ENCODE measurements at places on chromosomes 7 and 10.

DNA sequence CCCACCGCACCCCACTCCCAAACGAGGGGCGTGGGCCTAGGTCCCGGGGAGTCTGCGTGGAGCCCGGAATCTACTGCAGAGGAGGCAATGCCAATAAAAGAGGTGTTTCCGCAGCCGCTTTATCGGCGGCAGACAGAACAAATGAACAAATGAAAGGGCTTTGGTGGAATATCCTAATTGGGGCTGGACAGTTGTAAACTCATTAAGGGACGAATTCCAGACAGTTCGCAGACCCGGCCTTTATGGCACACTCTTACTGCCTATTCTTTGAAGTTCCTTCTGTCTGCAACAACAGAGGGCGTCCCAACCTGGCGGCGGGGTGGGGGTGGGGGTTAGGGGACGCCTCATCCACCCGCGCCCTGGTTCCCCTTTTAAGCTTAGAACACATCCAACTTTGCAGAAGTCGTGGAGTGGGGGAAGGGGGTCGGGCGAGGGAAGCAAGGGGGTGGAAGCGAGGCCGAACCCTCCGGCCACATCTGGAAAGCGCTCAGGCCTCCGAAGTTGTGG is 4.1 kb downstream of the HOXA9 start:
- DNase-seq: no peak

GRCh38 chr10:97582169-97582568 is 2.0 kb upstream of the HOGA1 start:
- DNase-seq: no peak

GRCh38 chr10:37035853-37036252 is 89.5 kb upstream of the ANKRD30A start:
- DNase-seq: no peak

DNA sequence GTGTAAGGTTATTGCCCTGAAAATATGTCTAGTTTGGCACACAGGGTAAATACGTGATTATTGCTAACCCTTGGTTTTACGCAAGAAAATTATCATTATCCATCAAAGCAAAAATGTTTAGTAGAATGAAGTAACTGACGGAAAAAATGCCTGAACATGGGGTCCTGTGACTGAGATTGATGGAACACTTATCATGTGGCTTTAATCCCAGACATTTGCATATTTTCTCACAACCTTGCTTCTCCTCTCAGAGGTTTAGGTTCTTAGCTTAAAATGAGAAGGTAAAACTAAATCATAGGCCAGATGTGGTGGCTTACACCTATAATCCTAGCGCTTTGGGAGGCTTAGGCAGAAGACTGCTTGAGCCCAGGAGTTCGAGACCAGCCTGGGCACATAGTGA is 1010.7 kb downstream of the LRMDA start:
- DNase-seq: no peak

DNA sequence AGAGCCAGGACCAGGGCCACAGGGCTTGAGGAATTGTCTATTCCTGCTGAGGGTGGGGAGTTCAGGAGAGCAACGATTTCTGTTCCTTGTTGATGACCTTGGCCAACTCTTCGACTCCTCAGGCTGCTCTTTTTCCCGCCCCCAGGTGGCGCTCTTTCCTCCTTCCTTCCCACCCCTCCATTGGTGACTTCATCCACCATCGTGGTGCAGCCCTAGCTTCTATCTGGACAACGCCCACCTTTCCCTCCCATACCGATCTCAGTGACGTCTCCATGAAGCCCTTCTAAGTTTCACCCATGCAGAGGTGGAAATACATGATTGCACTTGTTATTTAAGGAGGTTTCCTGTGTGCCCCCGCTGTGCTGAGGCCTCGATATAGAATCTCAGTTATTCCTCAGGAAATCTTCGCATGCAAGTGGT is 22.1 kb upstream of the CARD11 start:
- peak; percentile 4 for DNase-seq

- DNase-seq: no peak
Measured at GRCh38 chr7:117184367-117184766, 138.5 kb downstream of the WNT2 start.

DNA sequence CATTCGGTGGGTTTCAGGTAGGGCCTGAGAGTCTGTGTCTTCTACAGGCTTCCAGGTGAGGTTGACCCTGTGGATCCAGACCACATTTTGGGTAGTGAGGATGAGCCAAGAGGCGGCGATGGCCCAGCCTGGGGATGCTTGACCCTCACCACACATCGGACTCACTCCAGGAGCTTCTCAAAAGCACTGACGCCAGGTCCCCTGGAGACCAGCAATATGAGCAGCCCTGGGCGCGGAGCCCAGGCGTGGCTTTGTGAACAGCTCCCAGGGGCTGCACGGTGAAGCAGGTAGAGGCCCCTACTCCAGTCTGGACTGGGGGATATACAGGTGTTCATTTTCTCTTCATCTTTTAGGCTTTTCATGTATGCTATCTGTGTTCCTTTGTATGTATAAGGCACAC is 139.7 kb upstream of the PCBD1 start:
- DNase-seq: no peak

- no peak for DNase-seq
Measured at GRCh38 chr7:153158149-153158548, 398.6 kb downstream of the ACTR3B start.
